Osteoblast (primary cell): ENCODE measurements at places on chromosomes 2 and 18. TPM values are rescaled to one million over a fixed set of nuclear protein-coding genes. Genes with fewer than 3 reads are reported as not detected.

- no peak for DNase-seq
These were observed 854.8 kb upstream of the KLHL29 start for GRCh38 chr2:22530131-22530530.

- DNase-seq = peak; percentile 53
These were observed 209.2 kb downstream of the ZNF407 start for GRCh38 chr18:74806700-74807416.

DNA sequence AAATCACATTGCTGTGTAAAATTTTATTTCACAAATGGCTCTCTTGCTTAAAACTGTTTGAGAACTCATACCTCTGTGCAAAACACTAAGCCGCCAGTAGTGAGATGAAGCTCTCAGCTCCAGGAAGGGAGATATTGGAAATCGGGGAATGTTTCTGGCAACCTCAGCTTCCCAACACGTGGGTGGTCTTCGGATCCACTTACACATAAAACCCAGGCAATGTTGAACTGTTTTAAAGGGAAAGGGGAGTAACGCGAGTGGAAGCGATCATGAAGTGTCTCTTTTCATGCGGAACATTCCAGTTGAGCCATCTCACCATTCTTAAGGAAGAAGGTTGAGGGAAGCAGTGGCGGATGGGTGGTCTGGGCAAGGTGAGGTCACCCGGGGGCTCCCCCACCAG is 136.8 kb downstream of the ASB1 start:
- DNase-seq = no peak

GRCh38 chr18:76553715-76554546 is 58.9 kb upstream of the ZNF516 start:
- DNase-seq = no peak

GRCh38 chr2:233449921-233450863 is 95.9 kb downstream of the DGKD start:
- peak; percentile 44 for DNase-seq

DNA sequence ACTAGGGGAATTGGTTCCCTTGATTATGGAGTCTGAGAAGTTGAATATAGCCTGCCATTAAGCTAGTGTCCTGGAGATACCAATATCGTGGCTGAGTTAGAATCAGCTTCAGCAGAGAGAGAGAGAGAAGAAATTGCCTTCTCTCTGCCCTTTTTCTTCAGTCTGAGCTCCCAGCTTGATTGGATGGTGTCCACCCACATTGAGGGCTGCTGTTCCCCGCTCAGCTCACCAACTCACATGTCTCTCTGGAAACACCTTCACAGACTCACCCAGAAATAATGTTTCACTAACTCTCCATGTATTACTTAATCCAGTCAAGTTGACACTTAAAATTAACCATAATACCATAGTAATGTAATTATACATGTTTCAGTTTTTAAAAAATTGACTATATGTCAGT is 17.9 kb upstream of the TRIM43 start:
- DNase-seq = no peak

- DNase-seq = no peak
These were observed 16.0 kb upstream of the DAW1 start for GRCh38 chr2:227855440-227855839.

DNA sequence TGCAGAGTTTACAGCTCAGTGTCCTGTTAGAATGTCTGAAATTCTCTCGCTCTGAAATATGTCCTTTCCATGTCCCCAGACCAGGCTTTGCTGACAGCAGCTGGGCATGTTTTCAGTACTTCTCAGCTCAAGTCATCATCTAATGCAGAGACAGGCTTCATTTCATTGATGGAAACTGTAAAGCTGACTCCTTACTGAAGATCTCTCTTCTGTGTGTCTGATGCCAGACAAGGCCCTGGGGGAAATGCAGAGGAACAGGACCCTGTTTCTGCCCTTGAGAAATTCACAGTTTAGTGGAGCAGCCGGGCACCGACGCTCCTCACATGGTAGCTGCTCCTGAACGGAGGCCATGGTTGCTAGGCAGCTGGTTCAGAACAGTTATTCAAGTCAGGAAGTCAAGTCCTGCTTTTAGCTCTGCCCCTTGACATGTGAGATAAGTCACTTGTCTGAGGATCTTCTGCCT is 24.6 kb upstream of the FZD7 start:
- DNase-seq = no peak

DNA sequence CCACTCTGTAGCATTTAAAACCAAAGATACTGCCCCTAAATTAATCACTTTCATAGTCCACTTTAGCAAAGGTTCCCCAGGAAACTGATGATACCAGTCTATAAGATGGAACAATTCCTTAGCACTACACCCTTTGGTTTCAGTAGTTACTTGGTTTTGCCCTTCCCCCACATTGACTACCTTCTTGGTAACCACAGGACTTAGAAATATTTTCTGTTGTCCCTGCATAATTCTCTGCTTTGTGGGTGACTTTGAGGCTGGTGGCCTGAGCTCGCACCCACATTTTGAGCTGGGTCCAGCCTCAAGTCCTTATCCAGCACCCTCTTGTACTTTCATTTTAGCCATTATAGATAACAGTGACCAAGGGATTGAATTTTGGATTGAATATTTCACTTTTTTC is 23.1 kb downstream of the ELP2 start:
- no peak for DNase-seq

DNA sequence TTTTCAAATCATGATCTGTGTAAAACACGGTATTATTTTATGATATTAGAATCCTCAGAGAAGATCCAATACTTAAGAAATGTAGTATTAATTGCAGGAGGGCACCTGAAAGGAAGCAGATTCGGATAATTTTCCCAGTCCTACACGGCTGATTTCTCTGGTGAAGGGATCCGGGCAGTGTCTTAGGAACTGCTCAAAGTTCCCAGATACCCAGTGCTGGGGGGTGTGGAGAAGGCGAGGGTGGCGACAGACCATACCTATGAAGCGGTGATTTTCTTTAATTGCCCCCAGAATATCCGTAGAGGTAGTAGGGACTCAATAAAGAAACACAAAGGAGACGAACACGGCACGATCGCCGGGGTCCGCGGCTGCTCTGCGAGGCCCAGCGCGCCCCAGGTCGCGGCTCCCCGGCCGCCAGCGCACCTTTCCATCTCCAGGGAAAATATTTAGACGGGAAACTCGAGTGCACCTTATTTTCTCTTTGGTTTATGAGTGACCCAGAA is 1.4 kb upstream of the SOX11 start:
- peak; percentile 58 for DNase-seq

DNA sequence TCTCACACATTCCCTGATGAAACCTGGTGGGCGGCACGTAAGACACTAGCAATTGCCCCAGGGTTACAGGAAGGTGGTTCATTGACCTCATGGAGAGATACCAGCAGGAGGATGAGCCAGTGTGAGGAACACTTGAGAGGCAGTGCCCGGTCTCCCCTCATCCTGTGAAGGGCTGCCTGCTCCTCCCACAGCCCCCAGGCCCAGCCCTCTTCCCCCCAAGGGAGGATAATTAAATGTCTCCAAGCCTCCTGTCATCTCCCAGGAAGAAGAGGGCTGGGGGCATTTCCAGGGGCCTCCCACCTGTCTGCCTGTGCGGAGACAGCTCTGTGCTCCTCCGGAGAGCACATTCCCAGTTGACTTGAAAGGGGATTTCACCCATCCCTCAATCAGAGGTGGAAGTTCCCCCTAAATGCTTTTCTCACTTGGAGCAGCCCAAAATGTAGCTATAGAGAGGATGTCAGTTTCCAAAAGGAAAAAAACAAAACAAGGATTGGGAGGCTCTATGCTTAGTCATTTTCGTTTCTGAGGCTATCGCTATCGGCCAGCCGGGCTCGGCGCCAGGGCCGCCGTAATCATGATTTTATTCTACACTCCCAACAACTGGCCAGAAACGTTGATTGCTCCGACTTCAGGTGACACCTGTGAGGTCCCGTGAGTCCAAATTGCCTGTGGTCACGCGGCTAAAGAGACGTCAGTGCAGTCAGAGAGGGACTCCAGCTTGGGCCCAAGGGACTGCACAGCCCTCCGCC is 7.1 kb downstream of the KCNF1 start:
- DNase-seq = no peak

DNA sequence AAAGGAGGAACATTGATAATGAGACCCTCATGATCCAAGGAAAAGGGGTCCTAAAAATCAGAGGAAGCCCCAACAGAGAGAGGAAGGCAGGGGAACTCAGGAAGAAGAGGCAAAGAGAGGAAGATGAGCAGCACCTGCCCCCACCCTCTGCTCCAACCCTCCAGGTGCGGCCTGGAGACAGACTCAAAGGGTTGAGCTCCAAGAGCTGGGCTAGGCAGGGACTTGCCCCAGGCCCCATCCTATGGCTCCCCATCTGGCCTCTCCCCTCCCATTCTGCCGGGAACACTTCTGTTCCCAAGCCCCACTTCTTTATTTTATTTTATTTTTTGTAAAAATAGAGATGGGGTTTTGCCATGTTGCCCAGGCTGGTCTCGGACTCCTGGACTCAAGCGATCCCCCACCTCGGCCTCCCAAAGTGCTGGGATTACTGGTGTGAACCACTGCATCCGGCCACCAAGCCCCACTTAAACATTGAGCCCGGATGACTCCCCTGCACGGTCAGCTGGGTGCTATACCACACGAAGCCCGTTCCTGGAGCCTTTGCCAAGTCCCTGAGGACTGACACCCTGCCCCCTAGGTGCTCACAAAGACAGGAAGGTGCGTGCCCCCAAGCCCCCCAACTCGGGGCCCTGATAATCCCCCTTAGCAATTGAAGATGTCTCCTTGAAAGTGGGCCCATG is 3.8 kb upstream of the GPR55 start:
- DNase-seq = peak; percentile 36

KIAA2012 gene
- total RNA-seq = under 0.01 TPM in 1 of 2 replicates, not detected in the other

CROCC2 gene
- total RNA-seq = under 0.01 TPM in 2 replicates

TRIM43B gene
- total RNA-seq = 0.36 TPM in 1 of 2 replicates, not detected in the other

GTF3C2 gene
- total RNA-seq = 32.7 and 34.4 TPM in 2 replicates

FAM237A gene
- not detected in 2 replicates for total RNA-seq
